ENCODE measurements at places on chromosomes 5 and 9.

DNA sequence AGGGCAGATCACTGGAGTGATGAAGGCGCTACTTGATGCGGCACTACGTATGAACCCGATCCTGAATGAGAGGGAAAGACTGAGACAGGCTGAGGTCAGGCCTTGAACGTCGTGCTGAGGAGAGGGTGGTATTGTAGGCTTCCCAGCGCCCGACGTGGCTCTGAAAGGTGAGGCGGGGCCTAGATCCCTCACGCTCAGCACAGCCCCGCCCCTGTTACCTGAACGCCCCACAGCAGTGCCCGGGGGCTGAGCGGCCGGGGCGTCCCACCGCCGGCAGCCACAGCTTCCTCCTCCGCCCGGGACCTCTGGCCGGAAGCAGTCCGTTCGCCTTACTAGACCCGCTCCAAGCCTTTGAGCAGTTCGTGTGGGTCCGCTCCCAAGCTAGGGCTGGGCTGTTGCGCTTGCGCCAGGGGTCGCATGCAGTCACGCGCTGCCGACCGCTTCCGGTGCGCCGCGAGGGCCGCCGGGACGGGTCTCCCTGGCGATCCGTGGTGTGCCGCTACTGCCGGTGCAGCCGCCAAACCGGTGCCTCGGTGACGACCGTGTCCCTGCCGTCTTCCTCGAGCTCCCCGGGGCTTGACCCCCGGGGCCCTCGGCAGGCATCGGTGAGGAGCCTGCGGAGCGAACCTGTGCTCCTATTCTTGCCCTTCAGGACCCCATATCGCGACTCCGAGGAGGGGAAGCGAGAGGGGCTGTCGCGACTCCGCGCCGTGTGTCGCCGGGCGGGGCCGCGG lies at the start of the genes HMGXB3 and TIGD6:
Gene HMGXB3 (plus strand): TSS at position 484 of the 734 bp plus-strand sequence. CDS start 4,114 bp downstream, outside the sequence.
Gene TIGD6 (minus strand): TSS at position 399 of the 734 bp plus-strand sequence. CDS start 4,306 bp downstream, outside the sequence.
- peak; percentile 92 for DNase-seq

GRCh38 chr5:5316334-5316733 lies 106.1 kb upstream of the ICE1 start:
- no peak for DNase-seq

GRCh38 chr9:136958898-136959850 lies 7.1 kb downstream of the LCN12 start:
- DNase-seq, result no peak

DNA sequence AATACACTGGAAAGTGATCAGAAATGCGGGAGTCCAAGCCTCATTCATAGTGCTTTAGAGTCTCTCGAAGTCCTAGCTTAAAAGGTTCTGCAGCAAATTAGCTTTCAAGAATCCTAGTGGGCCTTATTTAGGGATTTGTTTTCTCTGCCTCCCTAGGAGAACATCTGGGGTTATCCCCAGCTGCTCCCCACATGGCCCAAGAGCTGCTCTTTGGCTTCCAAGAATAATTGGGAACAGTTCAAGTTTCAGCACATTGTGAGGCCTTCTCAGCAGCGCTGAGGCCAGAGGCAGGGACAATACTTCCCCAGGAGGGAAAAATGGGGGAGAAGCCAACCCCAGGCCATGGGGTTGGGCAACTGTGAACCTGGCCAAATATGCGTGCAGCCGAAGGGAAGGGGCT lies 108.7 kb downstream of the LIFR start:
- no peak for DNase-seq

- DNase-seq, result no peak
Observed at GRCh38 chr5:162550236-162550635, 482.7 kb downstream of the GABRG2 start.

- peak; percentile 64 for DNase-seq
Observed at GRCh38 chr5:135457424-135458071, 5.4 kb upstream of the TIFAB start.

GRCh38 chr9:130039528-130040147 lies 3.4 kb downstream of the FNBP1 start:
- DNase-seq, result no peak

DNA sequence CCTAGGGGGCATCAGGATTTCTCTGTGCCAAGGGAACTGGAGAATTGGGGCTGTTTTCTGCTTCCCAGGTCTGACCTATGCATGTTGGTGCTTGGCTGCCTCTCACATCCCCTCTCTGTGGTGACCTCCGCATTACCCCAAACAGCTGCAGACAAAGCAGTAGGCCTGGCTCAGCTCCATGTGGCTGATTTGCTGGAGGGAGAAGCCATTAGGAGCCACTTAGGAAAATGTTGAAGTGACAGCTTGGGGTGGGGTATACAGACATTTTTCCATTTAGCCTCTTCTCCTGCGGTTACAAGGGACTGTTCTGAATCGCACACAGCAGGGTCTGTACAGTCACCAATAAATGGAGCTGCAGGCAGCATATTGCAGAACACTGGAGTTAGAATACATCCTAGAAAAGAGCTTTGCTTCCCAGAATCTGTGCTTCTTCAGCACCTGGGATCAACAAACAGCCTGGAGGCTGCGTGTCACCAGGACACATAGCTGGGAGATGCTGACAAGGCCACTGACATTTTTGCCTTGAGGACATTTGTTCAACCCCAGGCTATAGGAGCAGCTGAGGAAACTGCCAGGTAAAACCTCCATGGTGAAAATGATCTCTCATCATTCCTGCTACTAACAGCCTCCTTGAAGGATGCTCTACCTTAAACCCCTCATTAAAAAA lies 335.3 kb downstream of the DIRAS2 start:
- peak; percentile 65 for DNase-seq

Measured in NCI-H146 (cell line).